Right ventricle myocardium inferior (tissue), 1 donor: ENCODE measurements at places on chromosomes 2 and 18. TPM values are rescaled to one million over a fixed set of nuclear protein-coding genes. Genes with fewer than 3 reads are reported as not detected.

FBLN7 gene
- total RNA-seq: 0.54 TPM

GRCh38 chr2:98911376-98912154 is 24.5 kb downstream of the CRACDL start:
- no peak for DNase-seq

GRCh38 chr18:75691483-75691882 is 264.0 kb upstream of the SMIM21 start:
- no peak for DNase-seq

RTP5 gene
- not detected for total RNA-seq

DNA sequence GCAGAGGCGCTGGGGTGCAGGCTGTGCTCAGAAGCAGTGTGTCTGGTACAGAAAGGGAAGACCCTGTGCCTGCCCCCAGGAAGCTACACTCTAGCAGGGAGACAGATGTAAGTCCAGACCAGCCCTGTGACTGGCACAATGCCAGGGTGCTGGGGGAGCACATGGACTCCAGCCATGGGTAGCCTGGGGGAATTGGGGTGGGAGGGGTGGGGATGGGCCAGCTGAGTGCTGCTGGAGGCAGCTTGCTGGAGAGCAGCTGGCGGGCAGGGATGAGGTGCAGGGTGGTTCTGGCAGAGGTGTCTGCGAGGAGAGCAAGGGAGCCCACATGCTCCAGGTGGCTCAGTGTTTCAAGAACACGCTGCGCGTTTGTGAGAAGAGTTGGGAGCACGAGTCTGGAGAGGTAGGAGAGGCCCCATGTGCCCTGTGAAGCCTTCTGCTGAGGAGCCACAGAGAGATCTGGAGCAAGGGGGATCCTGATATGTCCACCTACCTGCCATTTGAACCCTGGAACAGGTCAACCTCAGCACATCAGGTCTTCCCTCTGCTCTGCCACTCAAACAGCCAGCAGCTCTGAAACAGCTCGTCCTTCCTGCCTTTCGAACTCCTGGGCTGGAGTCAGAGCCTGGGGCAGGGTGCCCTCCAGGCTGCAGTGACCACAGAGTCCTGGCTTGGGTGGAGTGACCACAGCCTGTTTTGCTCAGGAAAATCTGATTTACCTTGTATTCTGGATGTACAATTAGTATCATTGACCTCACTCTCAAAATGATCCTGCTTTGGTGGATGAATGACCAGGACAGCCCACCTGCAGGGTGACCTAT is 15.1 kb downstream of the ALLC start:
- DNase-seq: no peak

GRCh38 chr2:206570199-206570598 is 72.1 kb upstream of the FAM237A start:
- no peak for DNase-seq

POTEC gene
- not detected for total RNA-seq

- no peak for DNase-seq
Measured at GRCh38 chr2:72415241-72415661, 267.6 kb upstream of the CYP26B1 start.

HOXD9 gene
- total RNA-seq: not detected
